Activated naive CD8-positive, alpha-beta T cell treated with anti-CD3 and anti-CD28 coated beads for 36 hours (primary cell): ENCODE measurements at places on chromosomes 11 and 22. TPM values are rescaled to one million over a fixed set of nuclear protein-coding genes. Genes with fewer than 3 reads are reported as not detected.

The OR2AT4 gene
- not detected for total RNA-seq

The MMP3 gene
- total RNA-seq: not detected

The KRTAP5-10 gene
- total RNA-seq: not detected

DNA sequence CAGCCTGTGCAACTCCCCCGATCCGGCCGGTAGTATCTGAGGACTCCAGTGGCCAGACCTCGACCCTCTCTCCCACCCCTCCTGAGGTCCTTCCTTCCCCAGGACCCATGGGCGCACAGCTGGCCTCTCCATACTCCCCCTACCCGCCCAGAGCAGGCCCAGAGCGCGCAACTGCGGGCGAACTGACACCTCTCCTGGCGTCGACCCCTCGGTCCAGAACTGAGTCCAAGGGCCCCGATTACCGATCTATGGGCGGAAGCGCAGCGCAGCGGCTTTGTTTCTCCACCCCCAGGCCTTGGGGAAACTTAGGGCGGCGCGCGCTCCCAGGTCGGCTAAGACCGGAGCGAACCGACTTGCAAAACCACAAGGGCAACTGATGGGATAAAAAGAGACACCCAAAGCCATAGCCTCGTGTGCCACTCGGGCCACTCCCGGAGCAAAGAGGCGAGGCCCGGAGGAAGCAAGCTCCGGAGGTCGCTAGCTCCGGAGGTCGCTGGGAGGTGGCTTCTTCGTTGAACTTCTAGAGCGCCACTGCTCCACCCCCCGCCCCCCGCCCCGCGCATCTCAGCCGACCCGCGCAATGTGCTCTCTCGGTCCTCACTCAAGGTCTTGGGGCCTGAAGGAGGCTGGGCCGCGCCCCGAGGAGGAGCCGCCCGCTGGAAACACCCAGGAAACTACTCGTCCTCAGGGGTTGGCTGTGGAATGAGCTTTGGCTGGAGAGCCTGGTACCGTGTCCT lies 9.8 kb upstream of the ALX4 start:
- no peak for DNase-seq

GRCh38 chr11:7449841-7450214 lies 35.5 kb upstream of the OLFML1 start:
- DNase-seq: no peak

- no peak for DNase-seq
These were observed 3.8 kb downstream of the PKDREJ start for GRCh38 chr22:46259374-46259773.
